Ascending aorta (tissue), 2 donors: ENCODE measurements at places on chromosomes 12 and 14. TPM values are rescaled to one million over a fixed set of nuclear protein-coding genes. Genes with fewer than 3 reads are reported as not detected.

The HIF1A gene
- 87.0 TPM for total RNA-seq

- no peaks in the 10 kb centered on the region for H3K4me1 ChIP-seq
- no peak overlapping the region for H3K27ac ChIP-seq
- no peaks in the 10 kb centered on the region for H3K27me3 ChIP-seq
- H3K36me3 ChIP-seq = no peaks in the 10 kb centered on the region
Measured at GRCh38 chr12:112812600-112813406, 21.3 kb downstream of the RPH3A start.

DNA sequence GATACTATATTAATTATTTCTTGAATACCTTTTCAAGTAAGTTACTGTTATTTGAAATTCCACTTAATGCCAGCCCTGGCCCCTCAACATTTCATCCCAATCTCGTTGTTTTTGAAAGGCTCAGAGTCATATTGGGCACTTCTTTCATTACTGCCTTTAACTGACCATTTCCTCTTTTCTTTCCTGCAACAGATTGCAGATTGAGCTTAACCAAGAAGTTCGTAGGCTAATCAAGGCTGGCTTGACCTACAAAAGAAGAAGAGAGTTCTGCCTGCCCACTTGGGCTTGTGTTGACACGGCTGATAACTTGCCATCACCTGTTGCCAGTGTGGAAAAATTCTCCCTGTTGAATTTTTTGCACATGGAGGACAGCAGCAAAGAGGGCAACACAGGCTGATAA lies 91.0 kb downstream of the FLRT2 start:
- DNase-seq = no peak
- H3K27me3 ChIP-seq = no peaks in the 10 kb centered on the region
- no peak overlapping the region for H3K4me3 ChIP-seq
- H3K36me3 ChIP-seq = peaks cover 17% of the 10 kb centered on the region
- no peak overlapping the region for H3K27ac ChIP-seq

The OAS1 gene
- total RNA-seq = 0.96 TPM

GRCh38 chr12:63747553-63747952 lies 32.2 kb upstream of the RXYLT1 start:
- no peak overlapping the region for H3K4me3 ChIP-seq
- DNase-seq = no peak
- H3K36me3 ChIP-seq = no peaks in the 10 kb centered on the region
- H3K27me3 ChIP-seq = no peaks in the 10 kb centered on the region
- no peaks in the 10 kb centered on the region for H3K4me1 ChIP-seq
- H3K27ac ChIP-seq = no peak overlapping the region

DNA sequence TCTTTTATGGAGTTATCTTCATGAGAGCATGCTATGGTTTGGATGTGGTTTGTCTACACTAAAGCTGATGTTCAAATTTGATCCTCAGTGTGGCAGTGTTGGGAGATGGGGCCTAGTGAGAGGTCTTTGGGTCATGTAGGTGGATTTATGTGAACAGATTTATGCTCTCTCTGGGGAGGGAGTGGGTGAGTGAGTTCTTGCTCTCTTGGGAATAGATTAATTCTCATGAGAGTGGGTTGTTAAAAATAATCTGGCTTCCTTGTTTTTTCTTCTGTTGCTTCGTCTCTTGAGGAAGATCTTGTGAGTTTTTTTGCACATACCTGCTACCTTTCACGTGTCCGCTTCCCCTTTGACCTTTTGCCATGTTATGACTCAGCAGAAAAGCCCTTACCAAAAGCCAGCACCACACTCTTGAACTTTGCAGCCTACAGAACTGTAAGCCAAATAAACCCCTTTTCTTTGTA lies 20.5 kb downstream of the DERA start:
- no peaks in the 10 kb centered on the region for H3K4me1 ChIP-seq
- H3K27ac ChIP-seq = no peak overlapping the region
- DNase-seq = no peak
- no peaks in the 10 kb centered on the region for H3K27me3 ChIP-seq
- H3K36me3 ChIP-seq = no peaks in the 10 kb centered on the region

DNA sequence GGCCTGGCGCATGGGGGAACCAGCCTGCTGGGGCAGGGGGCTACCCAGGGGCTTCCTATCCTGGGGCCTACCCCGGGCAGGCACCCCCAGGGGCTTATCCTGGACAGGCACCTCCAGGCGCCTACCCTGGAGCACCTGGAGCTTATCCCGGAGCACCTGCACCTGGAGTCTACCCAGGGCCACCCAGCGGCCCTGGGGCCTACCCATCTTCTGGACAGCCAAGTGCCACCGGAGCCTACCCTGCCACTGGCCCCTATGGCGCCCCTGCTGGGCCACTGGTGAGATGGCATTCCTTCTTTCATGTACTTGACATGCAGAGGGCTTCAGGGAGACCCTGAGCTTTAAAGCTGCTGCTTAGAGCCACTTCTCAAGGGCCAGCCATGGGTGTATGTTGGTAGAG lies 9.0 kb downstream of the LGALS3 start:
- H3K27me3 ChIP-seq = no peaks in the 10 kb centered on the region
- H3K4me3 ChIP-seq = peak overlapping the region; percentile 54
- H3K36me3 ChIP-seq = peaks cover 48% of the 10 kb centered on the region
- no peak for DNase-seq
- peak overlapping the region; percentile 61 for H3K27ac ChIP-seq
- peaks cover 8% of the 10 kb centered on the region for H3K4me1 ChIP-seq

- no peaks in the 10 kb centered on the region for H3K4me1 ChIP-seq
- H3K27me3 ChIP-seq = no peaks in the 10 kb centered on the region
- peaks cover 4% of the 10 kb centered on the region for H3K36me3 ChIP-seq
- DNase-seq = no peak
Measured at GRCh38 chr12:31275491-31275890, 50.5 kb downstream of the SINHCAF start.

DNA sequence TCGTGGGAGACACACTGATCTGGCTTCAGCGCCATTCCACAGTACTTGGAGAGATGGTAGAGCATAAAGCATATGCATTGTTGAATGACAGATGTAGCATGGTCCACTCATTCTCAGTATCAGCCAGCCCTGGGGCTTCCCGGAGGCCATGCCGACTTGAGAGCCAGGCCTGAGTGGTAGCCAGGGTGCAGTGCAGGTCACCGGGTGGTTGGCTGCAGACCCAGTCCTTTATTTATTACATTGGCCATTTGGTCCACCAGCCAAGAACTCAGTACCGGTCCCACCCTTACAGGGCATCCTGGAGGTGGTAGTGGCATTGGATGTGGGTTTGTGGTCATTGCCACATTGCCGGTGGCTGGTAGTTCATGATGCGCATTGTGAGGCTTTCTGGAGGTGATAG lies 121.6 kb upstream of the RTL1 start:
- no peak overlapping the region for H3K4me3 ChIP-seq
- no peaks in the 10 kb centered on the region for H3K27me3 ChIP-seq
- no peaks in the 10 kb centered on the region for H3K4me1 ChIP-seq
- H3K27ac ChIP-seq = no peak overlapping the region
- no peaks in the 10 kb centered on the region for H3K36me3 ChIP-seq
- DNase-seq = peak; percentile 50

DNA sequence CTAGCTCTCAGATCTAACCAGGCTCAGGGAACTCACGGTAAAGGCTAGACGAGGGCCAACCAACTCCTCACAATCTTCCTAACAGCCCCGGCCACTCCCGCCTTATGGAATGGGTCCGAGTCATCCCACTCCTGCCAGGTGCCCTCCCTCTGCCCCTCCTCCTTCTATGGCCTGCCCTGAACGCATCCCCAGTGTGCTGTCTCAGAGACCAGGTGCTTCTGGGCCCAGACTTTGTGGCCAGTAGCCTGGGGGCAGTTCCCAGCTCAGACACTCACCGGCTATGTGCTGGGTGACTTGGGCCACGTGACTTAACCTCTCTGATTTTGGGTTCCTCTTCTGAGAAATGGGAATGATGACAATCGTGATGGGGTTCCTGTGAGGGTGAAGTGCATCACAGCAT lies 22.5 kb downstream of the PAPLN start:
- DNase-seq = peak; percentile 44
- no peak overlapping the region for H3K27ac ChIP-seq
- H3K36me3 ChIP-seq = no peaks in the 10 kb centered on the region
- no peaks in the 10 kb centered on the region for H3K4me1 ChIP-seq
- no peaks in the 10 kb centered on the region for H3K27me3 ChIP-seq

DNA sequence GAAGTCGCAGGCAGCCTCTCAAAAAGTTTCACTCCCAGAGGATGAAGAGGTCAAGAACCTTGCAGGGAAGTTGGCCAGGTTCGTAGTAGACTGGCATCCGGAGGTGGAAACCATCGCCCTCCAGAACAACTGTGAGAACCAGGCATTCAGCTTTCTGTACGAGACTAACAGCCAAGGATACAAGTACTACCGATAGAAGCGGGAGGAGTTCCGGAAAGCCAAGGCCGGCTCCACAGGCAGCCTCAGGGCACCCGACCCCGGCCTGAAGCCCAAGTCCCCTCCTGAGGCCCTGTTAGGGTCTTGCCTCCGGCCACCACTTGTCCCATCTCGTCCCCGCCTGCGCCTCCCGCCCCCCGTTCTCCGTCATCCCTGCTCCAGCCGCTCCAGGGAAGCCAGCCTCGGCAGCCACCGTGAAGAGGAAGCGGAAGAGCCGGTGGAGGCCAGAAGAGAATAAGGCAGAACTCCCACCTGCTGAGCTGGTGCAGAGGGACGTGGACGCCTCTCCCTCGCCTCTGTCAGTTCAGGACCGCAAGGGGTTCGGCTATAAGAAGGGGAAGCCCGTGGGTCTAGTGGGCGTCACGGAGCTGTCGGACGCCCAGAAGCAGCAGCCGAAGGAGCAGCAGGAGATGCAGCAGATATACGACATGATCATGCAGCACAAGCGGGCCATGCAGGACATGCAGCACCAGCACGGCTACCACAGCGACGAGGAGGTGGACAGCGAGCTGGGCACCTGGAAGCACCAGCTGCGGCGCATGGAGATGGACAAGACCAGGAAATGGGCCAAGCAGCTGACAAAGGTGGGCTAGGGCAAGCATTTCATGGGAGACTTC lies 366.8 kb upstream of the ATXN7L3B start:
- H3K4me3 ChIP-seq = no peak overlapping the region
- no peaks in the 10 kb centered on the region for H3K36me3 ChIP-seq
- DNase-seq = no peak
- no peaks in the 10 kb centered on the region for H3K27me3 ChIP-seq

The KLRC2 gene
- not detected for total RNA-seq

The VSIG10 gene
- 38.3 TPM for total RNA-seq

The LGALS3 gene
- 358 TPM for total RNA-seq

DNA sequence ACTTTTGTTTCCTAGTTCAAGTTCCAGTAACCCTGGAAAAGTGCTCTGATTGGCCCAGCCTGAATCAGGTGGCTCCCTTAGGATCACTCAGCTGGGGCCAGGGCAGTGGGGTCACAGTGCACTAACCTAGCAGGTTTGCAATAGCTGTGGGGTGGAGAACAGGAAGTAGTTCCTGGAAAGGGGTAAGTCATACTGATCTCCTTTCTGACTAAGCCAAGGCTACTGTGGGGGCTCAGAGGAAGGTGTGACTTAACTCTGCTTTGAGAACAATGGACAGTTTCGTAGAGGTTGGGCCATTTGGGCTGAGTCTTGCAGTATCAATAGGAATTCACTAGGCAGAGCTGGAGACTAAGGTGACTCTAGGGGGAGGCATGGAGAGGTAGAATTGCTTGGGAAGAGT lies 89.4 kb downstream of the KIF26A start:
- H3K4me3 ChIP-seq = no peak overlapping the region
- H3K4me1 ChIP-seq = no peaks in the 10 kb centered on the region
- no peak for DNase-seq
- no peaks in the 10 kb centered on the region for H3K36me3 ChIP-seq
- no peak overlapping the region for H3K27ac ChIP-seq
- no peaks in the 10 kb centered on the region for H3K27me3 ChIP-seq

GRCh38 chr12:113813229-113813541 lies 152.9 kb downstream of the RBM19 start:
- no peak overlapping the region for H3K27ac ChIP-seq
- H3K27me3 ChIP-seq = no peaks in the 10 kb centered on the region
- H3K36me3 ChIP-seq = no peaks in the 10 kb centered on the region
- no peak for DNase-seq
- H3K4me1 ChIP-seq = no peaks in the 10 kb centered on the region

The RTN1 gene
- 52.3 TPM for total RNA-seq

The CEP83 gene
- total RNA-seq = 23.6 TPM

The IFNG-AS1 gene
- total RNA-seq = not detected

DNA sequence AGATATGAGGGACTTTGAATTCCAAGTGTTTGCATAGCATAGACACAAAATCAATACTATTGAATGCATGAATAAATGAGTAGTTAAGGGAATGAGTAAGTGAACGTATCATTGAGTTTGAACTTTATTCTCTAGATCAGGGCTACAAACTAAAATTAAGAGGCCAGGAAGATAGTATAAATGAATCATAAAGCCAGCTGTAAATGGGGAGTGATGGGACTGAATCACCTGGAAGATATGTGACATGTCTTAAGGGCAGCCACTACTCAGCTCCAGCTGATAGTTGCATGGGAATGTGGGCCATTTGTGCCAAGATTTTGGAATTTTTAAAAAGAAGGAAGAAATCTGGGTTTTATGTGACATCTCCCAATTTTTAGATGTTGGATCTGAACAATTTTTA lies 229.9 kb downstream of the AKAP6 start:
- no peak overlapping the region for H3K4me3 ChIP-seq
- H3K27ac ChIP-seq = no peak overlapping the region
- peaks cover 10% of the 10 kb centered on the region for H3K4me1 ChIP-seq
- no peak for DNase-seq
- H3K36me3 ChIP-seq = no peaks in the 10 kb centered on the region

The PMEL gene
- total RNA-seq = not detected

GRCh38 chr12:7352661-7353060 lies 48.8 kb downstream of the ACSM4 start:
- no peaks in the 10 kb centered on the region for H3K27me3 ChIP-seq
- H3K4me1 ChIP-seq = no peaks in the 10 kb centered on the region
- no peak for DNase-seq
- no peaks in the 10 kb centered on the region for H3K36me3 ChIP-seq
- H3K4me3 ChIP-seq = no peak overlapping the region
- H3K27ac ChIP-seq = no peak overlapping the region
